Chondrocyte (in vitro differentiated cells): ENCODE measurements at places on chromosomes 2 and 18. TPM values are rescaled to one million over a fixed set of nuclear protein-coding genes. Genes with fewer than 3 reads are reported as not detected.
A peak's percentile ranks its signal among the peaks of the same experiment; 100 is the strongest.

GRCh38 chr2:231794383-231794782 is 8.1 kb downstream of the COPS7B start:
- no peak overlapping the region for H3K27ac ChIP-seq
- DNase-seq: no peak
- no peak overlapping the region for H3K4me3 ChIP-seq
- H3K36me3 ChIP-seq: peaks cover 14% of the 10 kb centered on the region
- H3K27me3 ChIP-seq: no peaks in the 10 kb centered on the region

GRCh38 chr18:55398858-55399257 is 189.1 kb downstream of the TCF4 start:
- H3K27ac ChIP-seq: no peak overlapping the region
- no peaks in the 10 kb centered on the region for H3K27me3 ChIP-seq
- H3K36me3 ChIP-seq: no peaks in the 10 kb centered on the region
- no peak overlapping the region for H3K4me3 ChIP-seq
- no peak for DNase-seq
- H3K4me1 ChIP-seq: peaks cover 51% of the 10 kb centered on the region

- H3K27ac ChIP-seq: peak overlapping the region; percentile 70
- no peaks in the 10 kb centered on the region for H3K27me3 ChIP-seq
- H3K4me1 ChIP-seq: peaks cover 51% of the 10 kb centered on the region
- no peaks in the 10 kb centered on the region for H3K36me3 ChIP-seq
These were observed 205.9 kb downstream of the BABAM2 start for GRCh38 chr2:28096421-28096820.

GRCh38 chr2:69945441-69945840 is 16.0 kb downstream of the ASPRV1 start:
- H3K36me3 ChIP-seq: peaks cover 10% of the 10 kb centered on the region
- H3K27me3 ChIP-seq: no peaks in the 10 kb centered on the region
- H3K4me3 ChIP-seq: no peak overlapping the region
- DNase-seq: no peak
- peaks cover 21% of the 10 kb centered on the region for H3K4me1 ChIP-seq

DNA sequence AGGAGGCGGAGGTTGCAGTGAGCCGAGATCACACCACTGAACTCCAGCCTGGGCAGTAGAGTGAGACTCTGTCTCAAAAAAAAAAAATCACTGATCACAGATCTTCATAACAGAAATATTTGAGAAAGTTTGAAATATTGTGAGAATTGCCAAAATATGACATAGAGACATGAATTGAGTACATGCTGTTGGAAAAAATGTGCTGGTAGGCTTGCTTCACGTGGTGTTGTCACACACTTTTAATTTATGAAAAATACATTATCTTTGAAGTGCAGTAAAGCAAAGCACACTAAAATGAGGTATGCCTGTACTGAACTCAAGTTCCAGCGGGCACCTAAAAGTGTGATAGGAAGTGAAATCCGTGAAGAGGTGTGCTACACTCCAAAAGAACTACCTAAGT is 152.6 kb downstream of the TMEFF2 start:
- no peak for DNase-seq
- H3K4me1 ChIP-seq: no peaks in the 10 kb centered on the region
- no peak overlapping the region for H3K27ac ChIP-seq
- H3K4me3 ChIP-seq: no peak overlapping the region

GRCh38 chr2:240879105-240879504 is 10.5 kb downstream of the AGXT start:
- no peaks in the 10 kb centered on the region for H3K4me1 ChIP-seq
- peaks cover 24% of the 10 kb centered on the region for H3K27me3 ChIP-seq
- no peaks in the 10 kb centered on the region for H3K36me3 ChIP-seq
- no peak overlapping the region for H3K27ac ChIP-seq

SLC4A1AP gene
- 16.4 to 24.3 TPM (median 18.8 TPM) in 3 replicates for total RNA-seq

DNA sequence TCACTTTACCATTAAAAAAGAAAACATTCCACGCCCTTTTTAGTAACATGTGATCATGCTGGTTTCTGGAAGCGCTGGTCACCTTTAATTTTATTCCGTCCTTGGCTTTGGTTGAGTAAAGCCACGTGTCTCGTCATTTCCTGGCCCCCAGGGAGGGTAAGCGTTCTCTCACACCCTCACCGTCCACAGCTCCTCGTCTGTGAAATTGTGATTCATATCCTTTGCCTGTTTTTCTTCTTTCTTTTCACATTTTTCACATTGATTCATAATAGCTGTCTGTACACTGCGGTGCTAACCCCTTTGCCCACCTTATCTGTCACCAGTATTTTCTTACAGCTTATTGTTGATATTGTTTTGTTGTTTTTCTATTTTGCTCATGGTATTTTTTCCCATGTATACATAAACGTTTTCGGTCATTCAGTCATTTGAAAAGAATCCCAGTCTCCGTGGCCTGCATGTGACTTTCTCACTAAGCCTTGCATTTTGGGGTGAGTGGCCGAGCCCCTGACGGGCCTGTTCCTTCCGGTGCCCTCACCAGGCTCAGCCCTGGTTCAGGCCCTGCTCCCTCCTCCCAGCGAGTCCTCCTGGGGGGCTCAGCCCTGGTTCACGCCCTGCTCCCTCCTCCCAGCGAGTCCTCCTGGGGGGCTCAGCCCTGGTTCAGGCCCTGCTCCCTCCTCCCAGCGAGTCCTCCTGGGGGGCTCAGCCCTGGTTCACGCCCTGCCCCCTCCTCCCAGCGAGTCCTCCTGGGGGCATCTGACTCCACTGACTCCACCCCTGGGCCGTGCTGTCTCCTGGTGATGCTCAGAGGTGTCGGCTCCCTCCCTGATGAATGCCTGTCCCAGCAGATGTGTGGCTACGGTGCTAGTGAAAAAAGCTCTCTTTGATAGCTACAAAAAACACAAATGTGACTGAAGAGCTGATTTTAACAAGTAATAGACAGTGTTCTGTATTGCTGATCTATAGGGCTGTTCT is 249.7 kb upstream of the PXDN start:
- no peaks in the 10 kb centered on the region for H3K36me3 ChIP-seq
- no peak for DNase-seq
- no peaks in the 10 kb centered on the region for H3K27me3 ChIP-seq

DNA sequence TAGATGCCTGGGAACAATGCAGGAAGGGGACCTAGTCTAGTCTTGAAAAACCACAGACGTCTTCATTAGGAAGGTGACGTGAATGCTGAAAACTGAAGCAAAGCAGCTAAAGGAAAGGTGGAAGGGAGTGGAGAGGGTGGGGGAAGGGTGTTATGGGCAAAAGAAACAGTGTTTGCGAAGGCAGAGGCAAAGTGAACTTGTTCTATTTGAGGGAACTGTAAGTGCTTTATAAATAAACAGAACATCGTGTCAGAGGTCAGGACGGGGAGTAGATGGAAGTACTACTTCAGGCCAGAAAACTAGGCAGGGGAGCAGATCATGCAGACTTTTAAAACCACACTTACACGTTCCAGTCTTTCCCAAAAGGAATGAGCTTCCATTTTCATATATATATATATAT is 57.8 kb downstream of the FASTKD2 start:
- H3K4me3 ChIP-seq: no peak overlapping the region
- DNase-seq: no peak
- peaks cover 5% of the 10 kb centered on the region for H3K36me3 ChIP-seq
- H3K27me3 ChIP-seq: no peaks in the 10 kb centered on the region

GRCh38 chr2:32260376-32260775 is 4.3 kb downstream of the NLRC4 start:
- no peaks in the 10 kb centered on the region for H3K4me1 ChIP-seq
- H3K4me3 ChIP-seq: no peak overlapping the region
- no peaks in the 10 kb centered on the region for H3K36me3 ChIP-seq
- no peak for DNase-seq
